ENCODE measurements at places on chromosomes 11 and 22. TPM values are rescaled to one million over a fixed set of nuclear protein-coding genes. Genes with fewer than 3 reads are reported as not detected.

Gene MRGPRE
- total RNA-seq, result 1.7 TPM

Gene ZC3H12C
- total RNA-seq, result 13.5 TPM

Gene OR51Q1
- total RNA-seq, result not detected

Gene SLC17A6
- total RNA-seq, result not detected

Gene CDC42EP2
- 46.4 TPM for total RNA-seq

Gene CARD16
- total RNA-seq, result not detected

Gene PKP3
- 23.9 TPM for total RNA-seq

Gene P2RX6
- total RNA-seq, result not detected

Gene MS4A7
- total RNA-seq, result not detected

Gene UBQLN3
- not detected for total RNA-seq

Gene MRPL17
- total RNA-seq, result 27.0 TPM

Gene FAM76B
- 17.0 TPM for total RNA-seq

Gene GAL3ST3
- 0.96 TPM for total RNA-seq

Gene LGR4
- total RNA-seq, result 16.2 TPM

Gene VPS26B
- total RNA-seq, result 26.9 TPM

Gene SYT7
- total RNA-seq, result 15.9 TPM

Gene LARGE2
- 11.2 TPM for total RNA-seq

Gene MS4A6E
- not detected for total RNA-seq

Gene OR10S1
- total RNA-seq, result not detected

Gene CHRM4
- total RNA-seq, result 0.29 TPM

Gene MTA2
- total RNA-seq, result 136 TPM

Gene CLTCL1
- total RNA-seq, result 25.9 TPM

Gene SESN3
- total RNA-seq, result 4.7 TPM

Data from kidney epithelial cell (primary cell).